ENCODE measurements at places on chromosomes 1 and 21. TPM values are rescaled to one million over a fixed set of nuclear protein-coding genes. Genes with fewer than 3 reads are reported as not detected.

SEC16B gene
- total RNA-seq: 1.4 TPM

DNA sequence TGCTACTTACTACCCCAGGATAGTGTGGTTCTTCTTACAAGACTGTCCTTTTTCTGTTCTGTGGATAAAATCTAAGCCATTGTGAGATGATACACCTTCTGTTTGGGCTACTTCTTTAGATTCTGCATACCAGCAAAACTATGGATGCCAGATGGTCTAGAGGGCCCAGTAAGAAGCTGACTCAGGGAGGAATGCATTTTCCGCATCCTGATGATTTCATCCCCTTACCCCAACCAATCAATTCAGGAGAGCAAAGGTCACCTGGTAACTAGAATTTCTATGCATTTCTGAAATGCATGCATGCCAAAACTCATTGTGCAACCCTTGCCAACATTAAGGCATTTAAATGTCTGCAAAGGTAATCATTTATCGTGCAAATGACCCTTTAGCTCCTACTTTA, 285.7 kb upstream of the ZP4 start:
- H3K27me3 ChIP-seq: no peaks in the 10 kb centered on the region
- no peaks in the 10 kb centered on the region for H3K4me1 ChIP-seq
- no peak for DNase-seq
- H3K36me3 ChIP-seq: no peaks in the 10 kb centered on the region

GRCh38 chr1:162937716-162938395, 76.9 kb upstream of the CCDC190 start:
- DNase-seq: no peak
- H3K27ac ChIP-seq: no peak overlapping the region
- H3K4me1 ChIP-seq: no peaks in the 10 kb centered on the region
- H3K4me3 ChIP-seq: no peak overlapping the region

- no peaks in the 10 kb centered on the region for H3K4me1 ChIP-seq
- no peaks in the 10 kb centered on the region for H3K36me3 ChIP-seq
- no peak overlapping the region for H3K27ac ChIP-seq
- no peaks in the 10 kb centered on the region for H3K27me3 ChIP-seq
- H3K4me3 ChIP-seq: no peak overlapping the region
These were observed 271.7 kb upstream of the ADGRL2 start for GRCh38 chr1:81529014-81529413.

GRCh38 chr1:50251702-50252101, 143.0 kb downstream of the ELAVL4 start:
- H3K4me1 ChIP-seq: no peaks in the 10 kb centered on the region
- no peaks in the 10 kb centered on the region for H3K36me3 ChIP-seq
- H3K27ac ChIP-seq: no peak overlapping the region
- H3K4me3 ChIP-seq: no peak overlapping the region
- no peak for DNase-seq

DNA sequence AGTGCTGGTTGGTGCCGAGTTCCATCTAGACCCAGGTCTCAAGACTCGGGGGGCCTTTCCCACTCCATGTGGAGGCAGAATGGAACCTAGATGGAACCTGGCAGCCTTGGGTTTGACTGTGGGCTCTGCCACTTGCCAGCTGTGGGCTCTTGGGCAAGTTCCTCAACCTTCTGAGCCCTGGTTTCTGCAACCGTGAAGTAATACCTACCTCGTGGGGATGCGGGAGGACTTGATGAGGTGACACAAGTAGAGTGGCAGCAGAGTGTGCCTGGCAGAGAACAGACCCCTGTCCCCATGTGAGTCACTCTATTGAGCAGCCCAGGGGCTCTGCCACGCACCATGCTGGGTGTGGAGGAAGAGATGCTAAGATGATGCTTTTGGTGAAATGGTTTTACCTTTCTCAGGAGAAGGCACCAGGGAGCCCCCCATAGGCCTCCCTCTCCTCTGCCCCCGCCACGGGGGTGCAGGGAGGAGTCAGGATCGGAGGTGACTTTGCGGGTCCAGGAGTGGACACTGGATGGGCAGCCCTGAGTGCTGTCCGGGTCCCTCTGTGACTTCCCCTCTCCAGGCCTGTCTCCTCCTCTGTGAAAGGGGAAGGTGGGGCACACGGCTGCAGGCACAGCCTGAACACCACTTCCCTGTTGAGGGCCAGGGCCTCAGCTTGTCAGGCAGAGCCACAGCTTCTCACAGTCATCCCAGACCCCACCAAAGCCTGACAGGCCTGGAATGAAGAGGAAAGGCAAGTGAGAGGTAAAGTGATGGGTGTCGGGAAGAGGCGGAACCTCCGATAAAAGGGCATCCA, 36.7 kb upstream of the EDN2 start:
- no peak overlapping the region for H3K27ac ChIP-seq
- H3K4me3 ChIP-seq: no peak overlapping the region
- no peaks in the 10 kb centered on the region for H3K36me3 ChIP-seq
- DNase-seq: no peak
- peaks cover 14% of the 10 kb centered on the region for H3K4me1 ChIP-seq
- H3K27me3 ChIP-seq: no peaks in the 10 kb centered on the region

DNA sequence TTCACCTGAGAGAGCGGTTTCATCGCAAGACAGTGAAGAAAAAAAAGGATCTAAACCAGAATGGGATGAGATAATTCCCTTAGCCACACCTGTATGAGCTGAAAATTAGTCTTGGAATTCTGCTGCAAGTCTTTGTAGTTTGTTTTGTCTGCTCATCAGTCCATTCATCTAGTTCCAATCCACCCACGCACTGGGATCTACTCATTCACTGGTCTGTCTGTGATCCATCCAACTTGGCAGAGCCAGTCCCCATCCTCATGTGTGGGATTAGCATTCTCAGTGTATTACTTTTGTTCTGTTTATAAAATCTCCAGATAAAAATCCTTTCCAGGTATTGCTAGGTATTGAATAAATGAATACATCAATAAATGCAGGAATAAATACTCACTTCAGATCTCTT, 266.5 kb upstream of the USP24 start:
- no peak overlapping the region for H3K4me3 ChIP-seq
- DNase-seq: no peak
- H3K27me3 ChIP-seq: no peaks in the 10 kb centered on the region
- H3K27ac ChIP-seq: no peak overlapping the region

Measured in heart left ventricle (tissue), 16 donors.